Effector CD8-positive, alpha-beta T cell (primary cell): ENCODE measurements at places on chromosomes 13 and 19.

GRCh38 chr13:28872427-28873176 lies 52.5 kb downstream of the MTUS2 start:
- DNase-seq, result no peak

DNA sequence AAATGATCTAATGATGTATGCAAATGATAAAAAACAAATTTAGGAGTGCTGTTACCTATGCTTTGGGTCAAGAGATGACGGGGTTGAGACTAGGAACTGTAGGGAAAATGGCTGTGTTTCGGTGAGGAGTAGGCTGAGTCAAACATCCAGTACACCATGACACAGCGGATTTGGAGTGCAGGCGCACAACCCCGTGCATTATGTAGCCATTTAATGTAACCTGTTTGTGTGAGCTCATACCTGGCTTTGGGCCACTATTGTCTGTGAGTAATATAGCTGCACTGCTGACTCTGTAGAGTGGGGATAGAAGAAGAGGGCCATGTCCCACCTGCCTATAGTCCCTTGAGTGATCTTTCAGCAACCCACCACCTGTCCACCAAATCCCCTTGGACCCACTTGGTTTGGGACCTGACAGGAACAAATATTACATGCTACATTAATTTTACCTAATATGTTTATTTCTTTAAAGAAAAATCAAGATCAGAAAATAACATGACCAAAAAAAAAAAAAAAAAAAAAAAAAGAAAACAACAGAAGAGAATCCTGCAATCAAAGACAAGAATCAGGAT lies 95.5 kb upstream of the KLHL1 start:
- no peak for DNase-seq

DNA sequence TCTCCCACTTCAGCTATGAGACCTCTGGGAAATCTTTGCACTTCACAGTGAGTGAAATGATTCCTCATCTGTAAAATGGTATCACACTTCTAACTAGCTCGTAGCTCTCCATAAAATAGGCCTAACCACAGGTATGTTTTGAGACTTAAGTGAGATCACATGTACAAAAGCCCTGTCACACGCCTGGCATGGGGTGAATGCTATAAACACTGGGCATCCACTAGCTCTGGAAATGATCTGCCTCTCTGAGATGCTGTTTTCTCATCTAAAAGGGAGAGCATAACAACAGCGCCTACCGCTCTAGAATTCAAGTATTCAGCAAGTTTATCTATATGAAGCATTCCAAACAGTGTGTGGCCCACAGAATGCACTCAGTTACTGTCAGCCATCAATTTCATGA lies 2.2 kb downstream of the AKT2 start:
- no peak for DNase-seq

DNA sequence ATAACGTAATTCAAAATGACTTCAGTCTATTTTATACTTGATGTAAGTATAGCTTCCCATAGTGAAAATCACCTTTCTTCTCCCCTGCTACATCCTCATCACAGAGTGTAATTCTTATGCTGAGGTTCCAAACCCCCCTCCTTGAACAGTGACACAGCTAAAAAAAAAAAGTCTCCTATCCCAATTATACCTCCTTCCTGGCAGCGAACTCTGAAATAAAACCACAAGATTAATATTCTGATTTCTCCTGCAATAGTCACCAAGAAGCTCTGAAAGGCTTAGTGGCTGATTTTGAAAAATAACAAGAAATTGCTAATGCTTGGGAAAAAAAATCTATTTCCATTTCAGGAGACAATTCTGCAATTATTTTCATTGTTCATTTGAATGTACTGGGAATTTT lies 36.3 kb downstream of the EFNB2 start:
- no peak for DNase-seq

GRCh38 chr19:2574971-2575630 lies 99.2 kb downstream of the GADD45B start:
- DNase-seq, result no peak

- no peak for DNase-seq
Observed at GRCh38 chr13:85564598-85564997, 234.6 kb downstream of the SLITRK6 start.

- DNase-seq, result no peak
Observed at GRCh38 chr13:97432232-97432916, 1.6 kb upstream of the RAP2A start.

- DNase-seq, result no peak
Observed at GRCh38 chr13:43908156-43909126, 28.7 kb downstream of the LACC1 start.

DNA sequence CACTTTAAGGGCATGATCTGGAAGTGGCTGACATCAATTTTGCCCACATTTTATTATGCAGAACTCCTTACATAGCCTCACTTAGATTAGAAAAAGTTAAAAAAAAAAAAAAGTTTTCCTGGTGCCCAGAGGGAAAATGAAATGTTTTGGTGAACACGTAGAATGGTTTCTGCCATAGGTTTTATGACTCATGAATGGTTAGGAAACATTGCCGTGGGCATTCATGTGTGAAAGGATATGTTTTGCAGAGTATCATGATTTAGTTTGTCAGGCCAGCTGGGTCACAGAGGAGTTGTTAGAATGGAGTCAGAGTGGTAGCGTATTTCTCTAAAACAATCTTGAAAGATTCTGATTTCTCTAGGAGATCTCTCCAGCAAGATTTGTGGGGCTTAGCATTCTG lies 133.8 kb downstream of the MRPL57 start:
- DNase-seq, result no peak

- DNase-seq, result no peak
Observed at GRCh38 chr19:23547816-23548430, 139.1 kb downstream of the ZNF675 start.

GRCh38 chr13:71752775-71753513 lies 114.1 kb downstream of the DACH1 start:
- DNase-seq, result no peak

GRCh38 chr13:76683854-76684253 lies 202.4 kb downstream of the KCTD12 start:
- no peak for DNase-seq

GRCh38 chr13:33882804-33883203 lies 64.9 kb downstream of the RFC3 start:
- no peak for DNase-seq

- no peak for DNase-seq
Observed at GRCh38 chr19:19661675-19662251, 1.7 kb downstream of the ATP13A1 start.

- DNase-seq, result no peak
Observed at GRCh38 chr13:48985756-48986155, 10.0 kb downstream of the FNDC3A start.

DNA sequence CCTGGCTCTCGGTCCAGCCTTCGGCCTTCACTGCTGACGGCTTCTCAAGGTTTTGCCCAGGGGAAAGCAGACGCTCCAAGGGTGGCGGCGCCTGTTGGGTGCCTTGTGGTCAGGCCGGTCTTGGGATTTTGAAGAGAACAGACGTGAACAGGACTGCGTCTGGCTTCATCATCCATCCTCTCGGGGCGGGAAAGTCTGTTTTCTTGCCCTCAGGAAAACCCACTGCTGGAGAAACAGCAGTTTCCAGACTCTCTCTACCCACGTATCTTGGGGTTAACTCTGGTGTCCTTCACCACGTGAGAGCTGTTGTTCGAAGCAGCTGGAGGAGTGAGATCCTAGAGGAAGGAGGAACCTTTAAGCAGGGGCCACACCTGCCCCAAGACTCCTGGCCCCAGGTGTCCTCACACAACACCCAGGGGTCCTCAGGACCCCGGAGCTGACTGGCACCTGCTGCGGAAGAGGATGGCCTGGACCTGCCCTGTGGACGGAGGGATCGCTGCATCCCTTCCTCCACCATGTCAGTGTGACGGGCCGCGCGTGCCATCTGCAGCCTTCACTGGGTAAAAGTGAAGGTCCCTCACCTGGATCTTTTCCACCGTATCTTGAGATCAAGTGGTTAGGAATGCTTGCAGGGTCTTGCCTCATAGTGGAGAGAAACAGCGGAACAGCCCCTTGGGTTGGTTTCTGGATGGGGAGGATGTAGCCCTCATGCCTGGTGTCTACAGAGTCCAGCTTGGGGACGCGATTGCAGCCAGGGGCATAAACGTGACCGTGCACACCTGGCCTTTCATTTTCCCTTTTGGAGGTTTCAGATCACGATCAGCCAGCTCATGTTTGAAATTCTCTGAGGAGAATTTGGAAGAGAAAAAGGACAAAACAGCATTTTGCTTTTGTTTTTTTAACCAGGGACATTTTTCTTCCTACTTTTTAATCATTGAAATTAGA lies 69.5 kb upstream of the MCF2L start:
- no peak for DNase-seq

GRCh38 chr13:36533806-36534205 lies 101.5 kb downstream of the CCNA1 start:
- DNase-seq, result no peak

GRCh38 chr13:110850006-110850405 lies 64.9 kb downstream of the ANKRD10 start:
- no peak for DNase-seq

DNA sequence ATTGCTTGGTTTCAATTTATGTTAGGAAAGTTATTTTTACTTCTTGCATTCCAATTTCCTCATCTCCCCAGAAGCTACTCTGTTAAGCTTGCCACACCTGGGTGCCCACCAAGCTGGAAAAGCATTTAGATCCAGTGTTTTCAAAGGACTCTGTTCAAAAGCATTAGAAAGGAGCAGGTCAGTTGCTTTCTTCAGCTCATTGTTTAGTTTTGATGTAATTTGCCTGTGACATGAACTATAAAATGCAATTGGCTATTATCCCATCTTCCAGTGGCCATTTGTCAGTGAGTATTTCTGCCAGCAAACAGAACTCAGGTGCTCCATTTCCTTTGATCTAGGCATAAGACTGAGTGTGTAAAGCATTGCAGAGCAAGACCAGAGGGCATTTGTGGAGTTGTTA lies 46.7 kb upstream of the RNF113B start:
- no peak for DNase-seq

DNA sequence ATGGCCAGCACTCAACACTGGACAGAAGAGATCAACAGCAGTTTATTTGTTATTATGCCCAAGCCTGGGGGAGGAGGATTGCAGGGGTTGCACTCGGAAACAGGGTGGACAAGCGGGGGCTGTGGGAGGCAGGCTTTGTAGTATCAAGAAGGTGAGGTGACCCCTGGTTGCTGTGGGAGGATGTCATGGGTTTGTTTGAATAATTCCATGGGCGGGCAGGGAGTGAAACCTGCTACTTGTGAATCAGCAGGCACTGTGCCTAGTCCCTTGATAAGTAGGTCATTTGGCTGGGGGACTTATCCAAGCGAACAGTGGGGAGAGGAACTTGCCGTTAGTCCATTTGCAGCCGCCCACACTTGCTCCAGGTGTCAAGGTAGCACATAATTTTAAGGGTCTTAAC lies 84.4 kb upstream of the KCTD15 start:
- DNase-seq, result no peak

DNA sequence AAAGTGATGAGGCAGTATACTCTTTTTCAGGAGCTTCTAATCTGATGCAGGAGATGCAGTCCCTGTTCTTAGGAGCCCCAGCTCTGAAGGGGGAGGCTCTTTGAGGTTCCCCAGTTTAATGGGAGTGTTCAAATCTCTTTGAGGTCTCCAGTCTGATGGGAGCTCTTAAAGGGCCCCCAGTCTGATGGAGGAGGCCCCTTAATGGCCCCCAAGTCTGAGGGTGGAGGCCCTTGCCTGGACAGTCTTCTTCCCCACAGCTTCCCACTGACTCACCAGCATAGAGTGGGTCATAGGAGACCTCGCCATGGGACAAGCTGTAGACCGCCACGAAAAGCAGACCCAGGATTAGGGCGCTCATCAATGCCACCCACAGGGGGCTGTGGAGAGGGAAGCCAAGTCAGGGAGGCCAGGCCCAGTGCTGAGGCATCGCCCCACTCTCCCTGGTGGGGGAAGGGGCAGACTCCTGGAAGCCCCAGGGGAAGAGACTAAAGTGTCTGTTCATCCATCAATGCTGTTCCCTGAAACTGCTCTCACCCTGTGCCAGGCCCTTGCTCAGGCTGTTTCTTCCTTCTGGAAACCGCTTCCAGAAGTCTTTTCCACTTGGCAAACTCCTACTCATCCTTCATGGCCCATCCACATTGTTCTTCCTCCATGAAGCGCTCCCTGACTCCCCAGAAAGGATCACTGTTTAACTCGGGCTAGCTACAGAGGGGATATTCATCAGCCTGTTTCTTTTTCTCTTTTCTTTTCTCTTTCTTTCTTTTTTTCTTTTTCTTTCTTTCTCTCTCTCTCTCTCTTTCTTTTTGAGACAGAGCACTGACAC lies 2.1 kb downstream of the TM6SF2 start:
- DNase-seq, result no peak

DNA sequence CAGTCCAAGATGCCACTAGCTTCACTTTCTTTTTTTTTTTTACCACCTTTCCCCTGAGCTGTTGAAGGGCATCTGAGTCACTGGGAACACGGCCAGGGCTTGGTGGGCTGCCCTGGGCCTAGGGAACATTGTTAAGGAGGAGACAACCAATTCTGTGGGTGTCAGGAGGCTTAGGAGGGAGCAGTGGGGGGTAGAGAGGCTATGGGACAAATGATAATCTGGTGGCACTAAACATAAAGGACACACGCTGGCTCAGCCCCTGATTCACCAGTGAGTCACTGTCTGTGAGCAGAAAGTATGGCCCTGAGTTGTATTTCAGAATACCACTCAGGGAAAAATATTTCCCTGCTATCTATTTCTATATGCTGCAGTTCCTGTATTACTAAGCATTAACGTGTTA lies 207.8 kb downstream of the DCLK1 start:
- DNase-seq, result no peak

- DNase-seq, result no peak
Observed at GRCh38 chr19:56146904-56147303, 5.8 kb downstream of the ZNF444 start.

- DNase-seq, result no peak
Observed at GRCh38 chr13:61728471-61728870, 312.8 kb upstream of the PCDH20 start.

DNA sequence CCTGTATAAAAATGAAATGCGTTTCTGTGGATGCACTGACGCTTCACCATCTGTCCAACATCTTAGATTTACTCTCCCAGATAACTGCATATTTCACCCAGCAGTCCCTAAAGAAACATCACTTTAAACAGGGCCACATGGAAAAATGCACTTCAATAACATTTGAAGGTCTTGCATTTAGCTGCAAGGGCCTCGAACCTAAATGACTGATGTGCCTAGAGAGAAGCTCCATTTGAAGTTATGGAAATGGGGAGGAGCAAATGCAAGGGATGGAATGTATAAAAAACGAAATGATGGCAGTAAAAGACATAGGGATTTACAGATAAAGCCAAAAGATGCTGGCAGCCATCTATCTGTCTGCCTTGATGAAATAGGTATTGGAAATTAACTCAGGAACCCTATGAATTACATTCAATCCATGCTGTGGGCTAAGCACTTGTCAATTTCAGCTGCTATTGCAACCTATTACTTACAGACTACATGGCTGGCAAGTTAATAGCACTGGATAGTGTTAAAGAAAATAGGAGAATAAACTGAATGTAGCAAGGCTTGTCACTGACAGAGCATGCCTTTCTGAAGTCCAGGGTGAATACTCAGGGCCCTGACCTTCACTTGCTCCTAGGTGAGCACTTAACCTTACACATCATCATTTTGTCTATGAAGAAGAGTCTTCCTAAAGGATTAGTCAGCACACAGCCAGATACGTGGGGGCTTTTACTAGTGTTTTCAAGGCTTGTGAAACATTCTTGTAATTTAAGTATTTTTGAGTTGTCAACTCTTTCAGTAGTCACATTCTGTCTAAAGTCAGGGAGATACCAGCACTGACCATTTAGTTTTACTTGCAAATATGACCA lies 963.4 kb downstream of the PCDH17 start:
- DNase-seq, result no peak

- DNase-seq, result no peak
Observed at GRCh38 chr13:66323745-66324347, 906.3 kb downstream of the PCDH9 start.
